ENCODE measurements at places on chromosomes 12 and 14. TPM values are rescaled to one million over a fixed set of nuclear protein-coding genes. Genes with fewer than 3 reads are reported as not detected.

The KRT74 gene
- total RNA-seq = not detected

The SUPT16H gene
- 71.3 TPM for total RNA-seq

The C12orf60 gene
- total RNA-seq = 0.59 TPM

The KRT6A gene
- under 0.01 TPM for total RNA-seq

The SVOP gene
- total RNA-seq = not detected

The HOTAIR gene
- 1.2 TPM for total RNA-seq

The GUCY2C gene
- total RNA-seq = not detected

The GLIPR1L2 gene
- total RNA-seq = 0.36 TPM

The B3GNT4 gene
- not detected for total RNA-seq

The LRR1 gene
- total RNA-seq = 16.2 TPM

The PKP2 gene
- total RNA-seq = 0.29 TPM

The GPR137C gene
- 0.59 TPM for total RNA-seq

The HOXC13 gene
- not detected for total RNA-seq

The AICDA gene
- total RNA-seq = not detected

The AHNAK2 gene
- 31.8 TPM for total RNA-seq

The PLBD1 gene
- 4.7 TPM for total RNA-seq

The VPS29 gene
- total RNA-seq = 51.4 TPM

The PLEKHD1 gene
- total RNA-seq = under 0.01 TPM

The DENND5B gene
- total RNA-seq = 18.8 TPM

The GNG2 gene
- total RNA-seq = 7.4 TPM

The GSC gene
- total RNA-seq = 9.4 TPM

The P2RX2 gene
- total RNA-seq = not detected

The KRT83 gene
- not detected for total RNA-seq

The FAM90A1 gene
- not detected for total RNA-seq

The C14orf132 gene
- total RNA-seq = 41.5 TPM

The MMAB gene
- 34.4 TPM for total RNA-seq

The RERGL gene
- total RNA-seq = not detected

The TPH2 gene
- total RNA-seq = under 0.01 TPM

The TBPL2 gene
- total RNA-seq = not detected

The IL31 gene
- not detected for total RNA-seq

The GARIN6 gene
- total RNA-seq = not detected

The AKAP6 gene
- 2.2 TPM for total RNA-seq

The NGB gene
- not detected for total RNA-seq

The CLEC2A gene
- not detected for total RNA-seq

The DACT1 gene
- 74.8 TPM for total RNA-seq

The RAB5B gene
- total RNA-seq = 87.5 TPM

The ACADS gene
- 12.7 TPM for total RNA-seq

The PLCZ1 gene
- total RNA-seq = not detected

The TSPAN8 gene
- total RNA-seq = not detected

The POLE2 gene
- 4.4 TPM for total RNA-seq

The PTHLH gene
- total RNA-seq = 3.2 TPM

The MYBPC1 gene
- total RNA-seq = not detected

The TSHR gene
- not detected for total RNA-seq

The HOXC10 gene
- 9.7 TPM for total RNA-seq

The OR4E2 gene
- total RNA-seq = not detected

The SOAT2 gene
- not detected for total RNA-seq

The ADCY4 gene
- 17.7 TPM for total RNA-seq

The TMX1 gene
- 55.4 TPM for total RNA-seq

The TAS2R42 gene
- total RNA-seq = not detected

The GPRC5D gene
- total RNA-seq = not detected

The OTUB2 gene
- 1.4 TPM for total RNA-seq

The NUAK1 gene
- 21.7 TPM for total RNA-seq

The PRH2 gene
- not detected for total RNA-seq
